ENCODE measurements at places on chromosomes 6 and 20.

- no peak for DNase-seq
These were observed 172.2 kb upstream of the CENPW start for GRCh38 chr6:126167726-126168125.

DNA sequence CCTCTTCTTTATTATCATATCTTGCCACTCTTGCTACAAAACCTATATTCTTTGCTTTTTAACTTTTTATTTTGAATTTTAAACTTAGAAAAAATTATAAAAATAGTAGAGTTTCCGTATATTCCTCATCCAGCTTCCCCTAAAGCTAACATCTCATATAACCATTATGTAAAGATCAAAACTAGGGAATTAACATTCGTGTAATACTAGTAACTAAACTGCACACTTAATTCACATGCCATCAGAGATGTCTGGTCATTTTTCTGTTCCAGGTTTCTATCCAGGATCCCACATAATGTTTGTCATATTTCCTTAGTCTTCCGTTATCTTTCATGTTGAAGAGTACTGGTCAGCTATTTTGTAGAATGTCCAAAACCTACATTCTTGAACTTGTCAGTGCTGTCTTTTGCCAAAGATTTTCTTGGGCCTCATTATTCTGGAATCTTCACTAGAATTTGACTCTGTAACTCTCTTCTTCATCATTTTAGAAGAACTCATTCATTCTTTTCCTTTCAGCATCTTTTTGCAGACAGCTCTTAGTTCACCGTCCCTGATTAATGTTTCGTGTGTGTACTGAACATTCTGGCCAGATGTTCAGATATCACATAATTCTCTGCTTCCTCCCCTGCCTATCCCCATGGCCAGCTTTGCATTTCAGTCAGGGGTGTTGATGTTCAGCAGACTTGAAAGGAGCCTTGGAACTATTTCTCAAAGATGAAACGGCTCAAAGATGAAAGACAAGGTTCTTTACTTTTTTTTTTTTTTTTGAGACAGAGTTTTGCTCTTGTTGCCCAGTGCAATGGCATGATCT lies 9.4 kb downstream of the CTNNBL1 start:
- no peak for DNase-seq

DNA sequence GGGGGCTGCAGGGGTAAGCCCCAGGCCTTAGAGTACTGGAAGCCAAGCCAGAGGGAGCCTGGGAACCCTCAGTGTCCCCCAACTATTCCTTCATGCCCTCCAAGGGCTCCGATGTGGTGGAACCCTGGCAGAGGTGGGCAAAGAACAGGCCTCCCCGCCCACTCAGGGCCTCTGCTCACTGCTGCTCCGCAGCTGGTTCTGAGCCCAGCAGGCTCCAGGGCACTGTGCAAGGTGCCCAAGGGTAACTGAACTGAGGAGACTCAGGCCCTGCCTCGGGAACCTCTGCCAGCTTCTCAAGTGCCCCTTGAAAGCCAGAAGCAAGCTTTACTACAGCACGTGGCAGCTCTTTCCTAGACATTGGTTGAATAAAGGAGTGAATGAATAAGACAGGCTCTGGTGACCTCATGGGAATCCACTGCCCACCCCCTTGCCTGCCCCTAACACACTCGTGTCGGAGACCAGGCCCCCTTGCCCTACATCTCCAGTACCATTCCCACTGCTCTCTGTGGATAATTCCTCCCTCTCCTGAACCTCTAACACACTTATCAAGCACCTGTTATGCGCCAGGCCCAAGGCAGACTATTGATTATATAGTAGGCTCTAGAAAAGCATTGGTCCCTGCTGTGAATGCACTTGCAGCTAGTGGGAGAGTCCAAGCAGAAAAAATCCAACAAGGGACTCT lies 55.0 kb downstream of the TOX2 start:
- no peak for DNase-seq

DNA sequence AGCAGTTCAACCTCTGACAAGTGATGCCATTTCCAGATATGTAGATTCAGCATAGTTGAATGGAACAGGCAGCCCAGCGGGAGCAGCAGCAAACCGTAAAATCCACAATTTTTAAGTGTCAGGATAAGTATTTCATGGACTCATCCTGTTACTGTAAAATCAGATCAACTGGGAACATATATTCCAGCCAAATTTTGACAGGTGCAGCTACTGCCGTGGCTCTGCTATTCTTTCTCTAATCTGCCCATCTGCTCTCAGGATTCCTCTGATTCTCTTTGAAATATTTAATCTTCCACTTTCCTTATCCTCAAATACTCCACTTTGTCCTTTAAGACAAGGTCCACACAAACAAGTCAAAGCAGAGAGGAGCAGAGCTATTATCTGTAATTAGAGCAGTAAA lies 245.4 kb upstream of the ASCC3 start:
- no peak for DNase-seq

DNA sequence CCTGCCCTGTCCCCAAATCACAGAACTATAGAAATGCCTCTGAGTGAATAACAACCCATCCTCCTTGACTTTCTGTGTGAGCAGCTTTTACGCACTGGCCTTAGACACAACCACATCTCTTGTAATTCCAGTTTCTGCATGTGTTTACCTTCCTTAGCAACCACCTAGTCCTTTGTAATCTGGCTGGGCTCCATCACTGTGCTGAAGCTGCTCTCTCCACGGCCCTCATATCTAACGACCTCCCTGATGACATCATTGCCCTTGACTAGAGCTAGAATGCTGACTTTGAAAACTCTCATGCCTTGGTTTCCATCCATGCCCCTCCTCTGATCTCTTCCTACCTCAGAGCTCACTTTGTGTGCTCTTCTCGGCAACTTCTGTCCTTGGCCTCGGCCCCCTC lies 30.5 kb upstream of the GLP1R start:
- no peak for DNase-seq

DNA sequence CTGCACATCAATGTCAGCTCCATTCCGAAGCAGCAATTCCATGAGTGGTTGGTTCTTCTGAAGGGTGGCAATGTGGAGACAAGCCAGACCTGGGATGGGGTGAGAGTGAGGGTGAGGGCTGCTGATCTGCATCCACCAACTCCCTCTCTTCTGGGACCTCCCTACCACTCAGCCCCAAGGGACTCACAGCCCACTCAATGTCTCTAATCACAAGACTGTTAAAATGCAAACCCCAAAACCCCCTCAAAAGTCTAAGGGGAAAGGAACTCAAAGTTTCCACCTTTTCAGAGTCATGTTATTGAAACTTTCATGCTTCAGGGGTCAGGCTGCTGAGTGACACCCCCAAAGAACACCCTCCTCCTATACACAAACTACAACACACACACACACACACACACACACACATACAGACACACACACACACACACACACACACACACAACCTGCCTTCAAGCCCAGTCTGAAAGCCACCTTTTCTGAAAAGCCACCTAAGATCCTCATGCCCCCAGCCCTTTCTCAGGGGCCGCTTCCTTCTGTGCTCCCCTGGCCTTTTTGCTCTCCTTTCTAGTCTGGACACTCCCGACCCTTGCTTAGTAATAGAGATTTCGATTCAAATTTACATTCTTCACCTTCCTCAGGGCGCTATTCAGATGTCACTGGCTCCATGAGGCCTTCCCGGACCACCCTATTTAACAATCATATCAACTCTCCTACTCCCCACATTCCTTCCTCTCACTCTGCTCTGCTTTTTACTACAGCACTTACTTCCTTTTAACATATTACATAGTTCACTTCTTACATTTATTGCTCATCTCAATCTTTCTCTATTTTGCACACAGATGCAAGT lies 3.3 kb upstream of the SLC35B2 start:
- no peak for DNase-seq

GRCh38 chr6:157267654-157268053 lies 55.7 kb downstream of the TMEM242 start:
- no peak for DNase-seq

DNA sequence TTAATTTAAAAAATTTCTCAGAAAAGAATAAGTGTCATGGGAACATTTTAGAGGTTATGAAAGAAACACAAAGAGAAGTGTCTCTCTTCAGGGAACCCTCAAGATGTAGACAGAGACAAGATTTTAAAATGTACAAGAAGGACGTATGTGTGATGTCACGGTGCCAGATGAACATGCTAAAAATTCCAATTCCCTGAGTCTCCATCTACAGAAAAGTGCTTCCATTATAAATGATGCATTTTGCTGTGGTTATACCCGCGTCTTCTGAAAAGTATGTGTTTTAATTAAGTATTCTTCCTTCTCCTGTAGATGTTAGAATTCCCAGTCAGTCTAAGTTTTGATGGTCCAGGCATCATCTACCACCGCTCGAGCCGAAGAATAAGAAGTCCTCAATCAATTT lies 489.1 kb downstream of the PREX1 start:
- no peak for DNase-seq

- no peak for DNase-seq
These were observed 16.3 kb downstream of the PTPN1 start for GRCh38 chr20:50526403-50526989.

- no peak for DNase-seq
These were observed 427.2 kb downstream of the QKI start for GRCh38 chr6:163841733-163842132.

Measured in HFF-Myc (cell line).